ENCODE measurements at places on chromosomes 3 and 15.

DNA sequence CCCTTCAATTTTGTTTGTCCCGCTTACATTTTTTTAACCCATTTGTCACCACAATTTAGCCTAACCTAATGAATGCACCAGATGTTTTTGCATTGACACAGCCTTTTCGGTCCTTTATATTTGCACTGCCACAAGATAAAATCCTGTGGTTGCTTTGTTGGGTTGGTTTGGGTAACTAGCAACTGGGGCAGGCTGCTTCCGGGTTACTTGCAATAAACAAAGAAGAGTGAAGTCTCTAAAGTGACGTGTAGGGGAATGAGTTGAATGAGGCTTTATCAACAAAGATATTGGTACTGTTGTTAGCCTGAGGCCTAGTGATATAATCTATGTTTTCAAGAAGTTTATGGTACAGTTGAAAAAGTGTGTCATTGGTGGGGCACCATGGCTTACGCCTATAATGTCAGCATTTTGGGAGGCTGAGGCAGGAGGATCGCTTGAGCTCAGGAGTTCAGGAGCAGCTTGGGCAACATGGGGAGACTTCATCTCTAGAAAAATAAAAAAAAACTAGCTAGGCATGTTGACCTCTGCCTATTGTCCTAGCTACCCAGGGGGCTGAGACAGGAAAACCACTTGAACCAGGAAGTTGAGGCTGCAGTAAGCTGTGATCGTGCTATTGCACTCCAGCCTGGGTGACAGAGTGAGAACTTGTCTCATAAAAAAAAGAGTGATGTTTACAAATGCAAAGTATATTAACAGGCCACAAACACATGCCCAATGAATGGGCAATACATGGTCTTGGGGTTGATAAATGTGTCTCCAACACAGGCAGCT lies 121.8 kb downstream of the OXSM start:
- DNase-seq = no peak

DNA sequence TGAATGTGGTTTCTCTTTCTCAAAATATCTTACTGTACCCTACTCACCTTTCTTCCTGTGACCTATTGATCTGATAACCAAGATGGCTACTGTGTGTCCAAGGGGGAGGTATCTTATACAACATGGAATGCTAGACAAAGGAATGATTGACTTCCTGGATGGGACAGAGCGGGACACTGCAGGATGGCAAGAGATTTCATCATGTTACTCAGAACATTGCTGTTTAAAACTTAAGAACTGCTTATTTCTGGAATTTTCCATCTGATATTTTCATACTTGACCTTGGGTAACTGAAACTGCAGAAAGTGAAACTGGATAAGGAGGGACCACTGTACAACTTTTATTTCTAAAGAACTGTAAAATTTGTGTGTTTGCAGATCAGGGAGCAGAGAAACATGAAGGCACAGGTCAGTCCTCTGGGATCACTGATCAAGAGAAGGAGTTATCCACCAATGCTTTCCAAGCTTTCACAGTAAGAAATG lies 18.5 kb downstream of the CNOT10 start:
- no peak for DNase-seq

DNA sequence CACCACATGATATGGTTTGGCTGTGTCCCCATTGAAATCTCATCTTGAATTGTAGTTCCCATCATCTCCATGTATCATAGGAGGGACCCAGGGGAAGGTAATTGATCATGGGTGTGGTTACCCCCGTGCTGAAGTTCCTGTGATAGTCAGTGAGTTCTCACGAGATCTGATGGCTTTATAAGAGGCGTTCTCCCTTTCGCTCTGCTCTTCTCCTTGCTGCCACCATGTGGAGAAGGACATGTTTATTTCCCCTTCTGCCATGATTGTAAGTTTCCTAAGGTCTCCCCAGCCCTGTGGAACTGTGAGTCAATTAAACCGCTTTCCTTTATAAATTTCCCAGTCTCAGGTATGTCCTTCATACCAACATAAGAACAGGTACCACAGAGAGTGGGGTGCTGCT lies 21.9 kb downstream of the OSTN start:
- no peak for DNase-seq

- no peak for DNase-seq
Measured at GRCh38 chr3:129122412-129123011, 908 bp upstream of the RAB43 start.

- no peak for DNase-seq
Measured at GRCh38 chr3:98199020-98199419, 32.5 kb downstream of the OR5H15 start.

DNA sequence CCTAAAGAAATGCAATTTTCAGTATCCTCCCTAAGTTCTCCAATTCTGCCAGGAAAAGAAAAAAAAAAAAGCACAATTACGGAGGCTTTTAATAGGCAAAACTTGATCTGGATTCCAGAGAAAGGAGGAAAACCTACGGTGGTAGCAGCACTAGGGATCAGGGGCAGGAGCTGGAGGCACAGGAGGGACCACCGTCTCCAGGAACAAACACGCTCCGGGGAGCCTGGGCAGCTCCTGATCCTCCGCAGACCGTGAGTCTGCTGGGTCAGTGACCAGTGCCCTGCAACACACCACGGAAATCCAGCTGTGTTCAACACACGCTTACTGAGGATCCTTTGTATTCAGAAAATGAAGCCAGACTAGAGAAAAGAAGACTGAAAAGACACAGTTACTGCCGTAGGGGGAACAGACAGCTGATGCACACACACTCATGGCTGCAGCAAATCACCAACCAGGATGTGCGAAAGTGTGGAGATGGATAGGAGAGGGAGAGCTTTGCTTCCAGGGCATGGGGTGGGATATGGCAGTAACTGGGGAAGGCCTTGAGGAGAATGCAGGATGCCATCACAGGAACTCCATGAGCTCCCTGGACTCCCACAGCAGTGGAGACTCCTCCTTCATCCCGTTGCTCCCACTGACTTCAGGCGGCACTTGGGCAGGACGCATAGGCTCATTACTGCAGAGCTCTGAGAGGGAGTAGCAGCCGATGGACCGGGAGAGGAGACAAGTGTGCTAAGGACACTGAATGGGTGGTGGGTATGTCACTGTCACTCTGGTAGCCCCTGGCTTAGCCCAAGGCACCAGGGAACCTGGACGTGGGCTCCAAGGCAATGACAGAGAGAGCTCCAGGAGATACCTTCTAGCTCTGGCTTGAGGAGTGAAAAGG lies 167.0 kb downstream of the ATP10A start:
- DNase-seq = no peak

GRCh38 chr3:178010306-178010705 lies 525.9 kb upstream of the KCNMB2 start:
- no peak for DNase-seq

- DNase-seq = no peak
Measured at GRCh38 chr3:127275287-127275781, 12.5 kb downstream of the PRR20G start.

DNA sequence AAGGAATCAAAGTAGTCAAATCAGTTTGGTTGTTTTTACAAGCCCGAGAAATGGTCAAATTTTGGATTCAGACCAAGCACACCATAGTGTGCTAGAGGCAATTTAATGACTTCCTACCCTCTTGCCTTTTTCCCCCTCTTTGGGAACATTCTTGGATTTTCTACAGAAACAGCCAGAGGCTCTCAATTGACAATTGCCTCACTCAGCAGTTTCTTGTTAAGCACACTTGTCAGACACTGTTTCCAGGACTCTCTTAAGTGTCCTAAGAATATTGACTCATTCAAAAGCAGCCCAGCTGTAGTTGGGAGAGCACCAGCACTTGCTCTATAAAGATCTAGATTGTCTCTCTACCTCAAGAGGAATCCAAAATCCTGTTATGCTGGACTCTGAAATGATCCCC lies 1.5 kb upstream of the SLC35G2 start:
- no peak for DNase-seq

DNA sequence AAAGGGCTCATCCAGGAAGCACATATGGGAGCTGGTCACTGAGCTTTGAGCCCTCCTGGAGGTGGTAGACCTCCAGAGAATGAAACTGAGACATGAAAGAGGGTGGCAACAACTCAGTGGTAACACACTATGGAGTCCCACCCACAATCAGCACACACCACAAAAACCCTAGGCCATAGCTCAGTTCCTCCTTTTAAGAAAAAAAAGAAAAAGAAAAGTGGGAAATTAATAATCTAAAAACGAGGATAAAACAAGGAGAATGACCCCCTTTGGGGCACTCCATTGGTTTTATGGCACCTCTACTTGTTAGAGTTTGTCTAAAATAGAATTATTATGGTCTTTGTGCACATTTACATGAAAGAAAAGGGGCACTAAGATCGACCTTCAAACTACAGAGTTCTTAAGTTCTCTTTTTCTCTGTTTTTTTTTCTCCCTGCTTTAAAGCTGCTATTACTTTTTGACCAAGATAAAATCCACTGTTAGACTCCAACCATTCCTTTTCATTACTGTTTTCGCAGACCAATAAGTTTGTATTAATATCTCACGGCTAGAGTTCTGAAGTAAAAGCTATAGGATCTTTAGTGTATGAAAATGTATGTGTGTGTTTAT lies 40.2 kb upstream of the ZBTB20 start:
- no peak for DNase-seq

GRCh38 chr3:21697707-21698106 lies 53.3 kb downstream of the ZNF385D start:
- DNase-seq = no peak

DNA sequence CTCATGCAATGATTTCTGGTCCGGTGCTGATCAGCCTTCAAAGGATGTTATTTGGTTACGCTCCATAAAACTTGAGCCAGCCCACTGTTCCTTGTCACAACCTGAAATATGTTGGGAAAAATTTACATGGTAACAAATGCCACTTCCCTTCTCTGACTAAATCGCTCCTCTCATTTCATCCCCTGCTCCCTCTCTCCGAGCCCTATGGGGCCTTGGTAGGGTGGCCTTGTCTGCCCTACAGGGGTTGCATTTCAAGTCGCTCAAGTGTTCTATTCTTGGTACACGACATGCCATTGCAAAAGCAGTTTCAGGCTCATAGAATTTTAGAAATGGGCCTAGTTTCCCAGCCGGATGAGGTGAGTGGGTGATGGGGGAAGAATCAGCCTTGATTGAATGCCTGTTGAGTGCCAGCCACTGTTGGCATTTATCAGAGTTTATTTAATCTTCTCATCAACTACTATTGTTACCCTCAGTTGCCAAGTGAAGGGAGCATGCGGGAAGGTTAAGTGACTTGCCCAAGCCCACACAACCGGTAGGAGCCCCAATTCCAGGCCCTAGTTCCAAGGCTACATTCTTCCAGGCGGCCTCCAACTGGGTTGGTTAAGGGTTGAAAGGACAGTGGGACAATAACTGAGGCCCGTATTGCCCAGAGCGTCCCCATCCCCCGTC lies 961 bp upstream of the ABHD2 start:
- no peak for DNase-seq

GRCh38 chr3:156981005-156981404 lies 154.9 kb downstream of the LEKR1 start:
- no peak for DNase-seq

DNA sequence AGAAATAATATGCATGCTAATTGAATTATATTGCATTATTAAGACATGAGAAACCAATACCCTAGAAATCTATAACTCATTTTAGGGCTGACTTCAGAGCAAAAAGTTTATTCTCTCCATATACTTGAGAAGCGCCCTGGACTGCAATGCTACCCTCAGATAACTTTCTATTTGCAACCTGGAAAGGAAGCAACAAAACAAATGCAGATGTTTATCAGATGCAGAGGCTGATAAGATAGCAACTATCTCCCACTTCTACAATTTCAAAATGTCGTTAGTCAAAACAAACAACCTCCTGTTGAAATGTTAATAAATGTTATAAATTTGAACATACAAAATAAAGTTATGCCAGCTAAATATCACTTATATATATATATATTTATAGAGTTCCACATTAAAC lies 34.8 kb downstream of the HES1 start:
- no peak for DNase-seq

- DNase-seq = no peak
Measured at GRCh38 chr15:73069109-73069508, 16.8 kb downstream of the NEO1 start.

DNA sequence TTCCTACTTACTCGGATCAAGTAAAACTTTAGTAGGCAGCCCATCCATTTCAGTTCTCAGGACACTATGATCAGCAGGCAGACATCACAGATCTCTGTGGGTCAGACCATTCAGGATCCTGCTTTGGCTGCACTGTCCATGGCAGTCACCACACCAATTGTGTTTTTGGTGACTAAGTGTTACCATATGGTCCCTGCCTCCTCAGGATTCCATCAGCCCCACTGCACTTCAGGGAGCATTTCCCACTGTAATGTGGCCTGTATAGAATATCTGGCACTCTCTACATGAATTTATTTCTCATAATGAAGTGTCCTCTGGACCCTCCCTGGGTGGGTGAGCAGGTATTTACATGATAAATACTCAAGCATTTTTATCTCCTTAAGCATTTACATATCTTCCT lies 41.3 kb downstream of the ZNF445 start:
- DNase-seq = no peak

GRCh38 chr15:37652646-37653417 lies 281.6 kb upstream of the TMCO5A start:
- DNase-seq = no peak

All from stimulated activated CD4-positive, alpha-beta T cell treated with anti-CD3 and anti-CD28 coated beads, TNF-alpha, amount 100 ng/mL, for 24 hours (primary cell).